ENCODE measurements at places on chromosomes 3 and 15.

DNA sequence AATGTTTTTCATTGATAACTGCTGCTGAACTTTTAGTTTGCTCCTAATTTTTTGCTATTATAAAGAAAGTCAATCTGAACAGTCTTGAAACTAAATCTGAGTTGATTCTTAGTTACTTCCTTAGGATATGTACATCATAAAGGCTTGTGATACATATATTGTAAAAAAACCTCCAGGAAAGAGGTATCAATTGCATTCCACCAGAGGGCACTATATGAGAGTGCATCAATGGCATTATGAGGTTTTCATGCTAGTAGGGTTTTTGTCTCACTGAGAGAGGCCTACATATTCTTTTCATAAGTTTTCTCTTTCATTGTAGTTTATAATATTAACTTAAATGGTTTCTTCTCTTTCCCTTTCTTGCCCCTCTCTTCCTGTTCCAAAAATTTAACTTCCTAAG, 46.9 kb downstream of the PIK3R4 start:
- no peak for DNase-seq

DNA sequence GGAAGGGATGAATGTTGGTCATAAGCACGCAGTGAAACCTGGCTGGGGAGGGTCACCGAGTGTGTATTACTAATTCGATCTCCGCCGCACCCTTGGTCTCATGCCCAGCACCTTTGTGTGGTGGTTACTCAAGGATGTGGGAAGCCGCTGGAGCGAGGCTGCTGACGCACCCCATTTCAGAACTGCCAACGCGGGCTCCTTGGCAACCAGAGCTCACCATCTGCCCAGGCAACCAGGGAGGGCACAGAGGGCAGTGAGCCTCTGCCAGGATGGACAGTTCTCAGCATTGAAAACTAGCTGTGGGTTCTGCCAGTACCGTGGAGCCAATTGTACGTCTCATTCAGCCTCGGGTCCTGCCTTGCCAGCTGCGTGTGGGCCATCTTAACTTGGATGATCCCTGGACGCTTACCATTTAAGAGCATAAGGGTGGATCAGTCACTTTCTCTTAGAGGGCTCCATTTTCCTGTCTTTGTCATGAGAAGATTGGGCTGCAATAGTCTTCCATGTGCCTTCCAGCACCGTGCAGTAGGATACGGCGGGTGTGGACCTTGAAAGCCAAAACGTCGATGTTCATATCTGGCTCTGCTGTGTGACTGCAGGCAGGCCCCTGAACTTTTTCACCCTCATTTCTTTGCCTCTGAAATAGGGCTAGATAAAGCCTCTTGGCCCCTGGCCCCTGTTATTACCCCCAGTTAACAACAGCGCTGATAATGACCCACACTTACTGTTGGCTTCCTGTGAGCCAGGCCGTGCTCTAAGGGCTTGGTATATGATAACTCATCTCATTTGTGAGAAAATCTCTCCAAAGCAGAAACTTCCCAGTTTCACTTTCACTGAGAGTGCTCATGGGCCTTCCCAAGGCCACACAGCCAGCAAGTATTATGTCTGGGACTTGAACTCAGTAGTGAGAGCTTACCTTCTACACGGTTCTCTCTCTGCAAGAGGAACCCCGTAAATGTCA, 238.8 kb downstream of the OPA1 start:
- DNase-seq: peak; percentile 5

DNA sequence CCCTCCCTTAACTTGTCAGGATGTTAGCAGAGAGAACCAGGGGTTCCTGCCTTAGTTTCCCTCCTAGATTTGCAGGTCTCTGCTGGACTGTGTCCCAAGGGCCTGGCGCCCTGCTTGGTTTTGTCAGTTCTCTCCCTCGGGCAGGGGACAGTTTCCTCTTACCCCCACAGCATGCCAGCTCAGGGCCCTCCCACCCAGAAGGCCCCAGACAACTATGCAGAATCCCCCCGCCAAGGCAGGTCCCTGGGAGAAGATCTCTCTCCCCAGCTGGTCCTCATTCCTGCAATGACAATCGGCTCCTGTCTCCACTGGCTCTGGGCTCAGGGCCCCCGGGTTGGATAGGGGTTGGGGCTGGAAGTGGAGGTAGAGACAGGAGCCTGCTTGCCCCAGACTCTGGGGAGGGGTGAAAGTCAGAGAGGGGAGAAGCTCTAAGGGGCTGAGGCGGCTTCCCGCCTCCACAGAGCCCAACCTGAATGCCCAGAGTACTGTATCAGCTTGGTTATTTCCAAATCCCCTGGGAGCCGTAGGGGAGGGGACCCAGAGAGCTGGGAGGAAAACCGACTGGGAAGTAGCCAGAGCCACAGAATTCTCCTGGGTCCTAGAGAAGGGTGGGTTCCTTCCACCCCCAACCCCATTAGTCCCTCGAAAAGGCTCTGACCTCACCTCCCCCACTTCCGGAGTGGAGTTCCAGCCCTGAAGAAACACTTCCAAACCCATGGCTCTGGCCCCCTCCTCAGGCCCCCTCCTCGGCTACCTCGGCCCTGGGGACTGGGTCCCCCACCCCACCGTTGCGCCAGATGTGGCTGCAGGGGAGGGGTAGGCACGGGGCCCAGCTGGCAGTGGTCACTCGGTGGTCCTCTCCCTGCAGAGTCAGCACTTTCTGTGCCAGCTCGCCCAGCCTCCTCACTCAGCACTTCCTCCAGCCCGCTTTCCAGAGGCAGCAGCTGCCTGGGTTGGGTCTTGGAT, 3.8 kb upstream of the LOXL1 start:
- DNase-seq: no peak

GRCh38 chr3:11356269-11356668, 84.1 kb downstream of the ATG7 start:
- no peak for DNase-seq

GRCh38 chr3:47578691-47579632, at the start of gene CSPG5:
Gene CSPG5, minus strand, starts transcription at chr3:47578865. Its CDS starts 172 bp downstream, at chr3:47578693.
- peak; percentile 9 for DNase-seq

DNA sequence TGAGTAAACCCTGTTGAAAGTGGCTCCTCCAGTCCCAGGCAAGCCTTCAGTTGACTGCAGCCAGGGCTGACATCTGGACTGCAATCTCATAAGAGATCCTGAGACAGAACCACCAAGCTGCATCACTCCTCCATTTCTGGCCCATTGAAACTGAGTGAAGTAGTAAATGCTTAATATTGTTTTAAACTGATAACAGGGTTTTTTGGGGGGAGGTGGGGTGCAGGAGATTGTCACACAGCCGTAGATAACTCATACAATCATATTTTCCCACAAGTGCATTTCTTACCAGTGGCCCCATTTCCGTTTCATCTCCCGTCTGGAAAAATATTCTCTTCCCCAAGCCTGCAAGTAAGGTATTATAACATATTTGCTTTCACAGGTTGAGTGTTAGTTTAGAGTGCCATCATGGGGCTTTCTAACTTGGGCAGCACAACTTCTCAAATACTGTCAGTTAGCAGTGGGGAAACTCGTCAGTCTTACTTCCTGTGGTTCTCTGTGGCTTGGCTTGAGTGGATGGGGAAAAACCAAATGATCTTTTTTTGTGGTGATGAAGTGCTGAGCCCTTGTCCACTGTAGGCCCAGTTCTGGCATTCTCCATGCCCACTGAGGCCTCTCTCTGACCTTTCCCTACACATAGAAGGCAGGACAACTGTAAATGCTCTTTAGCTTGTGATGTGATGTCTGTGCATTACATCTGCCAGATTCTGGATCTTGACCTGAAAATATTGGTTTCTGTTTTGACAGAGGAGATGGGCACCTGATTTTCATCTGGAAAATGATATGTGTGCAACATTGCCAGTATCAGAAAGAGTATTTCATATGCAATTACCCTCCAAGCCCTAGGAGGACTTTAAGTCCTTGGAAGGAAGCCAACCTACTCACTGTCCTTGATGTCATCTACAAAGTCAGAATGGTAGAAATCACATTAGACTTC, 90.1 kb upstream of the BHLHE40 start:
- DNase-seq: peak; percentile 68

Data from CD4-positive, alpha-beta T cell (primary cell).